ENCODE measurements at places on chromosomes 6 and 20.

- H3K4me3 ChIP-seq: no peak overlapping the region
- no peak for DNase-seq
- H3K4me1 ChIP-seq: no peaks in the 10 kb centered on the region
- no peak overlapping the region for H3K27ac ChIP-seq
- peaks cover 1% of the 10 kb centered on the region for H3K27me3 ChIP-seq
Observed at GRCh38 chr6:156767603-156768467, 9.3 kb upstream of the ARID1B start.

GRCh38 chr20:22204801-22205200, 379.6 kb downstream of the FOXA2 start:
- no peaks in the 10 kb centered on the region for H3K36me3 ChIP-seq
- no peaks in the 10 kb centered on the region for H3K4me1 ChIP-seq
- no peak overlapping the region for H3K27ac ChIP-seq
- H3K4me3 ChIP-seq: no peak overlapping the region

DNA sequence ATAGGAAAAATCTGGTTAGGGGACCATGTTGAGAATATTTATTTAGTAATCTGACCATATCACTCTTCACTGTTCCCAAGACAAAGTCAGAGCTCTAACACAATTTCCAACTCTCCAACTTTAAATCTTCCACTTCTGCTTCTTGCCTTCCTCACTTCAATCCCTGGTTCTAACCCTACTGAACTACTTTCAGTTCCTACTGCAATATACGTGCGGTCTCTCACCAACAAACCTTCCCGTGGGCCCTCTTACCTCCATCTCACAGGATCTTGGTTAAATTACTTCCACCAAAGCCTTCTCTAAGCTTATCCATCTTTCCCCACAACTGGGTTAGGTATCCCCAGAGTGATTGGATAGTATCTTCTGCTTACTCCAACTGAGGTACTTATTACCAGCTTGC, 8.0 kb downstream of the EIF2S2 start:
- no peak for DNase-seq
- peaks cover 67% of the 10 kb centered on the region for H3K4me1 ChIP-seq
- H3K4me3 ChIP-seq: no peak overlapping the region
- H3K27ac ChIP-seq: peak overlapping the region; percentile 75

DNA sequence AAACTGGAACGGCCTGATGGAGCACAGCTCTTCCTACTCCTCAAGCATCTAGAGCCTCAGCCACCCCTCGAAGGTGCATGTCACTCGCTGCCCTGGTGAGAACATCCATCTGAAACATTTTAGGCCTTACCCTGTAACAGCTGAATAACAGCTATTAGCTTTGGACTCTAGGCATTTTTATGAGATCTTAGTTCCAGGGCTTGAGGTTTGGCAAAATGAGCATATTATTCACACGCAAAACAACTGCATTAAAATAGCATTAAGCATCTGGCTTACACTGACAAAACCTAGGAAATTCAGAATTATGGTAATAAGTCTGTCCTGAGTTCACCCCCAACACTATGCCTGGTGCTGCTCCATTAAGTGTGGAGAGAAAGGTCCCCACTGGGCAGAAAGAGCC, 56.1 kb downstream of the ADAT2 start:
- no peak overlapping the region for H3K4me3 ChIP-seq
- no peak for DNase-seq
- peaks cover 39% of the 10 kb centered on the region for H3K4me1 ChIP-seq
- H3K27ac ChIP-seq: no peak overlapping the region

DNA sequence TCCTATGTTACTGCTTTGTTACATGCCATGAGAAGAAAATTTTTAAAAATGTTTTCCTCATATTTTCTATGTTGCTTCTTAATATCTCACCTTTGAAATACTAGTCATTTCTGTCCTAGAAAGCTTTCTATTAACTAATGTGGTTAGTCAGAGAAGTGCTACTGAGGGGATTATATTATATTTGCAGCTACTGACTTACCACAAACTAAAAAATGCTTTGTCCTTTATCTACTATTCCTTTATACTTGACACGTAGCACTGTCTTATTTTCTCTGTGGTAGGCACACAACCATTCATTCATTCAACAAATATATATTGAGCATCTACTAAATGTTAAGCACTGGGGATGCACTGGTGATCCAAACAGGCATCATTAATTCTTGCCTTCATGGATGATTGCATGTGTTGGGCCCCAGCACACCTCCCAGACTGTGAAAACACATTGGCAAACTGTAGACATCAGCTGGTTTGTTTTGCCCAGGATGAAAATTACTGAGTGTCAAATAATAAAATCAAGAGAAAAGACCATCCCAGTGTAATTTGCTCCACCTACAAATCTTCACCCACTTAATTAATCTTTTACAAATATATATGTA, 10.7 kb upstream of the MLIP start:
- DNase-seq: no peak
- H3K27ac ChIP-seq: no peak overlapping the region
- peaks cover 1% of the 10 kb centered on the region for H3K36me3 ChIP-seq
- no peak overlapping the region for H3K4me3 ChIP-seq
- H3K4me1 ChIP-seq: no peaks in the 10 kb centered on the region

DNA sequence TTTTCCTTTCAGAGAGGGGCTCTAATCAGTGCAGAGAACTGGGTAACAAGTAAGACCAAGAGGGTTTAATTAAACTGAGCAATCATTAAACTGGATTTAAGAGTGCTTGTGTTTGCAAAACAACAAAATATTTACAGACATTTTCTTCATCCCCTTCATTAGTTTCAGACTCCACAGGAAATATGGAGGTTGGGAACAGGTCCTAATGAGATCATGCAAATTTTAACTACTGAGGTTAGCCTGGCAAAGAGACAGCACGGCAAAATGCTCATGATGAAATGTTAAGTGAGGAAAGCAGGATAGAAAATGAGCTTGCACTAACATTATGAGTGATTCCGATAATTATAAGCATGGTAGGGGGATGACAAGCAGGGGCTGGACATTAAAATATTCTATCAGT, 268.9 kb downstream of the PTPRT start:
- H3K36me3 ChIP-seq: no peaks in the 10 kb centered on the region
- no peaks in the 10 kb centered on the region for H3K4me1 ChIP-seq
- no peaks in the 10 kb centered on the region for H3K27me3 ChIP-seq
- no peak overlapping the region for H3K27ac ChIP-seq
- H3K4me3 ChIP-seq: no peak overlapping the region
- no peak for DNase-seq

GRCh38 chr6:79808921-79809320, 138.4 kb downstream of the ELOVL4 start:
- H3K4me3 ChIP-seq: no peak overlapping the region
- no peak overlapping the region for H3K27ac ChIP-seq
- peaks cover 2% of the 10 kb centered on the region for H3K36me3 ChIP-seq
- H3K27me3 ChIP-seq: peaks cover 54% of the 10 kb centered on the region
- no peak for DNase-seq
- H3K4me1 ChIP-seq: no peaks in the 10 kb centered on the region

DNA sequence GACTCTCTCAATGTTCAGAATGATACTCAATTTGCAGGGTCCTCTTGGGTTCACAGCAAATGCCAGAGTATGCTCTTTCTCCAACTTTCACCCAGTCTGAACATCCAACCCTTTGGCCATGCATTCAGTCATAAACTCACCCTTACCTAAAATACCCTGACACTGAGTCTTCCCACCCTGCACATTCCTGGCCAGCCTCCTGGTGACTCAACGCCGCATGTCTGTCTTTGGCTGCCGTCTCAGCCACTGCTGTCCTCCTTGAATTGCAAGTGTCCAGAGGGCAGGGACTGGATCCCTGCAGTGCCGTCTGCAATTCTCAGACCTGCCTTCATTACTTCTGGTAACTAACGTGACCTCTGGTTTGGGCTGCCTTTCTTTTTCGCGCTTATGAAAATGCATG, 593.4 kb downstream of the QKI start:
- H3K27me3 ChIP-seq: peaks cover 36% of the 10 kb centered on the region
- H3K4me3 ChIP-seq: no peak overlapping the region
- H3K4me1 ChIP-seq: no peaks in the 10 kb centered on the region
- no peak overlapping the region for H3K27ac ChIP-seq
- H3K36me3 ChIP-seq: no peaks in the 10 kb centered on the region

DNA sequence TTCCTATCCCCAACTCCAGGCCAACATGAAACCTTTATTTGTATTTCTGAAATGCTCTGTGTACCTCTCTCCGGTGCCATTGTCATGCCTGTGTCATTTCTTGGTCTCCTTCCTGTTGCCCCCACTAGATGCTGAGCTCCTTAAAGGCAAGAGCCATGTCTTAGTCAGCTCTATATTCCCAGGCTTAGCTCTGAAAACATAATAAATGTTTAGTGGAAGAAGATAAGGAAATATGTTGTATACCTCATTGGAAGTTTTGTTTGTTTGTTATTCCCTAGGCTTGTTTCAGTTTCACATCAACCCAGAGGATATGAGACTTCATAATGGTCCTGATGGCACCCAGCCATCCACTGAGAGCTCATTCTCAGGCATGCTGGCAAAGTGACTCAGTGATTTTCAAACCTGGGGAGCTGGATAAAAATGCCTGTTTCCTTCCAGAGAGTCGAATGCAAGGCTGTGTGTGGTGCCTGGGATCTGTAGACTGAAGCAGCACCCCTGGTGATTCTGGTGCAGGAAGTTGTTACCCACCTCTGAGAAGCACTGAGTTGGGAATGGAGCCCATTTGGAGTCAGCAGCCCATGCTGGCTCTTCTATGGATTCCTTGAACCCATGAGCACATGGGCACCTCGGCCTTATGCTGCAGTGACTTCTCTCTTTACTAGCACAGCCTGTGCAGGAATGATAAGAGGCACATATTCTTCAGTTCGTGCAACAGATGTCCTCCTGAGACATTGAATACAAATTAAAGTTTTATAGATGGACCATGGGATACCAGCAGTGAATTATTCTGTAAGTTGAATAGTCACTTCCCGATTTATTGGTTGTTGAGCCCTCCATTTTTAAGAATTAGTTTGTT, 205.2 kb downstream of the FARS2 start:
- no peak overlapping the region for H3K4me3 ChIP-seq
- H3K36me3 ChIP-seq: peaks cover 2% of the 10 kb centered on the region
- no peak for DNase-seq
- no peaks in the 10 kb centered on the region for H3K4me1 ChIP-seq
- no peaks in the 10 kb centered on the region for H3K27me3 ChIP-seq
- no peak overlapping the region for H3K27ac ChIP-seq

DNA sequence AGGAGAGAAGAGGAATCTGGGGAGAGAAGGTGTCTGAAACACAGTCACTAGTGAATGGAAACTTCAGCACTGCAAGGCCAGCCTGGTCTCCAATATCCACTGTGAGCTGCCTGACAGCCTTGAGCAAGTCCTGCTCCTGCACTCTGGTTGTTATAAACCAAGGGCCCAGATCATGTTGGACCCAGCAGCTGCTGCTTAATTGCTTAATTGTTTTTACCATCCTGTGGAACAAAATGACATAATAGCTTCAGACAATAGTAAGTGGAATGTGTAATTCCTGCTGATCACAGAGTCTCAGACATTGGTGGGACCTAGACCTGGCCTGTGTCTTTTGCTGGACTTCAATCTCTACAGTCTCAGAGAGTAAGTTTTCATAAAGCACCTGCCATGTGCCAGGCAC, 833.7 kb downstream of the TFAP2A start:
- no peaks in the 10 kb centered on the region for H3K36me3 ChIP-seq
- H3K4me1 ChIP-seq: no peaks in the 10 kb centered on the region
- no peak overlapping the region for H3K27ac ChIP-seq
- no peak for DNase-seq
- H3K4me3 ChIP-seq: no peak overlapping the region
- no peaks in the 10 kb centered on the region for H3K27me3 ChIP-seq

DNA sequence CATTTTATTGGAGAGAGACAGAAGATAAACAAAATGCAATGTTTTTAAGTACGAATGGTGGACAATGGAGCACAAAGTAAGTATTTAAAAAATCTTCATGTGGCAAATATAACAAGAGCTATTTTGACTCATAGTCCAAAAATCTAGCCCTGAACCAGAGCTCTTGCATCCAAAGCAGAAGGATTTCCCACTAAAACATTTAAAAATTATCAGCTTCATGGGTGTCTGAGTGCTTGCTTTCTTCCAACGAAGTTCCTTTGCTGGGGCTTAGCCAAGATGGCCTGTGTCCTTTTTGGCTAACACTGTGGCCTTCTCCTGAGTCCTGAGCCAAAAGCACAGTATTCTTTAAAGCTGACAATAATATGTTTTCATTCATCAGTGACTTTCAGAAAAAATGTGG, 161.7 kb downstream of the RIMS1 start:
- no peak for DNase-seq
- H3K4me1 ChIP-seq: no peaks in the 10 kb centered on the region
- no peaks in the 10 kb centered on the region for H3K36me3 ChIP-seq
- H3K4me3 ChIP-seq: no peak overlapping the region
- no peak overlapping the region for H3K27ac ChIP-seq
- H3K27me3 ChIP-seq: no peaks in the 10 kb centered on the region

GRCh38 chr20:43092386-43093088, 97.2 kb downstream of the PTPRT start:
- no peak for DNase-seq
- H3K27ac ChIP-seq: no peak overlapping the region
- H3K4me3 ChIP-seq: no peak overlapping the region
- no peaks in the 10 kb centered on the region for H3K36me3 ChIP-seq

- peaks cover 68% of the 10 kb centered on the region for H3K27me3 ChIP-seq
- peaks cover 2% of the 10 kb centered on the region for H3K36me3 ChIP-seq
- no peak overlapping the region for H3K27ac ChIP-seq
- H3K4me3 ChIP-seq: no peak overlapping the region
- H3K4me1 ChIP-seq: no peaks in the 10 kb centered on the region
Observed at GRCh38 chr6:151609146-151609902, 115.5 kb downstream of the CCDC170 start.

- DNase-seq: no peak
- no peak overlapping the region for H3K4me3 ChIP-seq
- no peaks in the 10 kb centered on the region for H3K36me3 ChIP-seq
- no peaks in the 10 kb centered on the region for H3K4me1 ChIP-seq
- no peaks in the 10 kb centered on the region for H3K27me3 ChIP-seq
Observed at GRCh38 chr6:165574220-165575157, 88.6 kb downstream of the PDE10A start.

DNA sequence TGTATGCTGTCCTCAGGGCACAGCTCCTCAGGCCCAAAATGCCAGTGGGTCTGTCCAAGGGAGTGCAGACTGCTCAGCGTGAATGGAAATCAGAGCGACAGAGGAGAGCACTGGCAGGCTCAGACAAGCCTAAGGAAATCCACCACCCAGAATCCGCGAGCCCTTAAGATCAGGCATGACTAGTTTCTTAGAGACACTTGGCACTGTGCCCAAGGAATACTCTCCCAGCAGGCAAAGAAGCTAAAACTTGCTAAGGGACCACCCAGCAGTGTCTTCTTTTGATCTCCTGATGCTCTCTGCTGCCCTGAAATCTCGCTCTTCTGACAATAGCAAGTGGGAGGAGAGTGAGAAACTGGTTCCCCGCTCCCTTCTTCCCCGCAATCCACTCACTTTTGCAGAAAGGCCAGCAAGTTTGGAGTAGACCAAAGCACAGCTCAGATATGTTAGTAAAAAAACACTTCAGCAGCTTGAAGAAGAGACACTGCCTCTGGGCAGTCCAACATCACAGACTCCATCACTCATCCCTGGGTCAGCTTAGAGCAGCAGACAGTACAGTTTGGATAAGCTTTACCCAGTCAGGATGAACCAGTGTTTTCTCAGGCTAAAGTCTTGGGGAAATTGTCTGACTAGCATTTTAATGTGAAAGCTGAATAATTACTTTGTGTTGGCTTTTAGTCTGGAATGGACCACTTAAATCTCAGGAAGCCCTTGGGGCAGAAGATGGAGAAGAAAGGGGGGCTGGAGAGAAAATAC, 32.4 kb downstream of the TRAF3IP2 start:
- H3K4me1 ChIP-seq: no peaks in the 10 kb centered on the region
- H3K36me3 ChIP-seq: peaks cover 21% of the 10 kb centered on the region
- no peak for DNase-seq
- no peaks in the 10 kb centered on the region for H3K27me3 ChIP-seq
